ENCODE measurements at places on chromosomes 2 and 18.
A peak's percentile ranks its signal among the peaks of the same experiment; 100 is the strongest.

DNA sequence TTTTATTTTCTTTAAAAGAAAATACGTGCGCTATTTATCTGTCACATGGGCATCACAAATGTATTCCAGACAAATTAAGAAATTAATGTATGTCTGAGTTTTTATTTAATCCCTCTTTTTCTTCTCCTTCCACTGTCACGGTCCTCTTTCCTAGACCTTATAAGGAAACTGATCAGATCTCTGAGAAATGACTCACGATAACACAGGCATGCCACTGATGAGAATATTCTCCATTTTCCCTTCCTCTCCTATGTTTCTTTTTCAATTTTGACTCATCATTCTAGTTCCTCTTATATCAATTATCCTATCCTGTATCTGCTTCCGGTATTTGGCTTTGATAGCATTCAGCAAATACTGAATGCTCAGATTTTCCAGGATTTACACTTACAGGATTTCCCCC lies 121.8 kb downstream of the DSC3 start:
- DNase-seq = no peak

DNA sequence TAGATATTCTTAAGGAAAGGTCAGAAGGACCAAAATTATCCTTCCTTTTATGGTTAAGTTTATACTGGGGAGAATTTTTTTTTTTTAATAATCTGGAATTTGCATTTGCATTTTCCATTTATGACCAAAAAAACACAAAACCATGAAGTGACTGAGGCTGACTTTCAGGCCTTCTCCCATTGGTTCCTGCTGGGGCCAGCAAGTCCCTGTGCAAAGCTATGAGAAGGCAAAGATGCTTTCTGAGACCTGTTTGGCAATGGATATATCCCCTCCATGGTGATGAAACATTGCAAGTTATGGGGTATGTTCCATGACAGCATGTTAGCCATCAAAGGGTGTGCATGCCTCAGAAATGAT lies 60.8 kb downstream of the KIAA2012 start:
- DNase-seq = no peak

GRCh38 chr2:54348646-54349045 lies 92.6 kb upstream of the TSPYL6 start:
- no peak for DNase-seq

- no peak for DNase-seq
Observed at GRCh38 chr2:25664183-25664964, 9.0 kb downstream of the DTNB start.

DNA sequence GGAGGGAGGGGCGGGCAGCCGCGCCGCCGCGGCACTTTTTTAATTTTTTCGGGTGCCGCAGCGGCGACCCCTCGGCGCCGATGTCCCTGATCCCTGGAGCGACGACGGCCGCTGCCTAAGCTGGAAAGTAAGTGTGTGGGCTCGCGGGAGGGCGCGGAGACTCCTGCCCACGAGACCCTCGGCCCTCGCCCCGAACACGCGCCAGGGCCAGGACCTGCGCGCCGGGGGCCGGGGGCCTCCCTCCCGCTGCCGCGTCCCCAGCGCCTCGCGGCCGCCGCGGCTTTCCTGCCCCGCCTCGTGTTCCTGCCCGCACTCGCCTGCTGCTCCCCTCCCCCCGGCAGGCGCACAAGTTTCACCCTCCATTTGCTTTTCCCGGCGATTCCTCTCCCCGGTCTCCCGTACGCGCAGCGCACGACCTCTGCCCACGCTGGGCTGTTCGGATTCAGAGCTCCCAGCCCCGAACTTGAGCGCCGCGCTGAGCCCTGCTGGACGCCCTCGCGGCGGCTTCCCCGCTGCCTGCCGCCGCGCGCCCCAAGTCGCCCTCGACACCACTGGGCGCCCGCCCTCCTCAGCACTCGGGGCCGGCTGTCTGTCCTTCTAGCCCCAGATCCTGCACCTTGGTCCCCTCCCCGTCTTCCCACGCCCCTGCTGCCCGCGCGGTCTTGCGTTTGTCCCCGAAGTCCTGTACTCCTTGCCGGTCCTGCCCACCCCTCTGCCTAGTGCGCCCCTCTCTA lies 507 bp downstream of the PKP4 start:
- DNase-seq = peak; percentile 20

- DNase-seq = no peak
Observed at GRCh38 chr2:178084273-178084672, 11.7 kb upstream of the PDE11A start.

DNA sequence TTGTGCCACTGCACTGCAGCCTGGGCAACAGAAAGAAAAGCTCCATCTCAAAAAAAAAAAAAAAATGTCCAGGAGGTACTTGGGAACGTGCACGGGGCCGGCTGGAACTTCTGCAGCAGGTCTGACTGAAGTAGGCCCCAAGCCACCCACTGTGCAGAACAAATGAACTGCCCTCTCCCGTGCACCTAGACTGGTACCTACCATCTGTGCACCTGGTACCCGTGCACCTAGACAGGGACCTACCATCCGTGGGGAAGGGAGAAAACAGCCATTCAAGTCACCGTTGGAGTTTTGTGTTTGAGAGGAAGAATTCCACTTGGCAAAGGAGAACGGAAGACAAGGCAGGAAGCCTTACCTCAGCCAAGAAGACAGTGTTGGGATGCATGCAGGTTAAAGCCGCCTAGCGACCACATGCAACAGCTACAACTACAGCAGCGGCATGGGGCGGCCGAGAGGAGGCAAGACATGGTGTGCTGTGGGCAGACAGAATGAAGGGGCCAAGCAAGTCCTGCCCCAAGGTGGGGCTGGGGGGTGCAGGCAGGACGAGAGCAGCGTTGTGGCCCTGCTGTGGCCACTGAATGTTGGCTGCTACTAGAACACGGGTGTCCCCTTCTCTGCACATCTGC lies 16.1 kb downstream of the ST3GAL5 start:
- DNase-seq = no peak

DNA sequence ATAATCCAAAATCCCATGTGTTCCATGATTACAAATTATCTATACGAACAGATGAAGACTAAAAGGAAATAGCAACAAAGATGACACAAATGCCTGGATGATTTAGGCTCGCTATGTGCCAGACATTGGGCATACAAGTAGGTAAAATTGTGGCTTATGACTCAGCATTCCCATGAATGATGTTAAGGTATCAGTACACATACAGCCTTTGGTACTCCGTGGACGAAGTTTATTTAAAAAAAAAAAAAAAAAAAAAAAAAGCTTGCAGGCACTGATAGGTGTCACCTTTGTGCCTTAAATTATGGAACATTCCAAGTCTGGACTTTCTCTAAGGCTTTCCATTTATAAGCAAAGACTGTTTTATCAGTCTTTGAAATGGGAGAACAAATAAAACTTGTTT lies 2.7 kb downstream of the CHAC2 start:
- DNase-seq = no peak

GRCh38 chr18:52624702-52625101 lies 284.7 kb downstream of the DCC start:
- DNase-seq = no peak

DNA sequence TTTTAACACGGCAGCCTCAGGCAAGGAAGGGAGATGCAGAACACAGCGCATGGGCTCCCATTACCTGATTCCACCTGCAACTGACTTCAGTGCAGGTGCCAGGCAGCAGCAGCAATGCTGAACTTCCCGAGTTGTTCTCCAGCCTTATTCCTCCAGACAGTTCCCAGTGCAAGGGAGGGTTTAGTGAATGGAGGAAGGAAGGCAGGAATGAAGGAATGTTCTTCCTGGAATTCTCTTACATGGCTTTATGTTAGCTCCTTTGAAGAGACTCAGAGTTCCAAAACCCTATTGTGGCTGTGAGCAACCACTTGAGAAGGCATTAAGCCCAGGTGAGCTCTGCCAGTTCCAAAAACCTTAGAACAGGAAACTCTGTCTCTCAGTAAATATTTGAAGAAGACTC lies 45.5 kb downstream of the SERPINB7 start:
- no peak for DNase-seq

GRCh38 chr2:57850415-57851130 lies 196.0 kb upstream of the VRK2 start:
- DNase-seq = no peak

GRCh38 chr2:188808947-188809355 lies 165.2 kb upstream of the COL3A1 start:
- DNase-seq = no peak

GRCh38 chr2:190746971-190747761 lies 98.3 kb downstream of the NAB1 start:
- no peak for DNase-seq

DNA sequence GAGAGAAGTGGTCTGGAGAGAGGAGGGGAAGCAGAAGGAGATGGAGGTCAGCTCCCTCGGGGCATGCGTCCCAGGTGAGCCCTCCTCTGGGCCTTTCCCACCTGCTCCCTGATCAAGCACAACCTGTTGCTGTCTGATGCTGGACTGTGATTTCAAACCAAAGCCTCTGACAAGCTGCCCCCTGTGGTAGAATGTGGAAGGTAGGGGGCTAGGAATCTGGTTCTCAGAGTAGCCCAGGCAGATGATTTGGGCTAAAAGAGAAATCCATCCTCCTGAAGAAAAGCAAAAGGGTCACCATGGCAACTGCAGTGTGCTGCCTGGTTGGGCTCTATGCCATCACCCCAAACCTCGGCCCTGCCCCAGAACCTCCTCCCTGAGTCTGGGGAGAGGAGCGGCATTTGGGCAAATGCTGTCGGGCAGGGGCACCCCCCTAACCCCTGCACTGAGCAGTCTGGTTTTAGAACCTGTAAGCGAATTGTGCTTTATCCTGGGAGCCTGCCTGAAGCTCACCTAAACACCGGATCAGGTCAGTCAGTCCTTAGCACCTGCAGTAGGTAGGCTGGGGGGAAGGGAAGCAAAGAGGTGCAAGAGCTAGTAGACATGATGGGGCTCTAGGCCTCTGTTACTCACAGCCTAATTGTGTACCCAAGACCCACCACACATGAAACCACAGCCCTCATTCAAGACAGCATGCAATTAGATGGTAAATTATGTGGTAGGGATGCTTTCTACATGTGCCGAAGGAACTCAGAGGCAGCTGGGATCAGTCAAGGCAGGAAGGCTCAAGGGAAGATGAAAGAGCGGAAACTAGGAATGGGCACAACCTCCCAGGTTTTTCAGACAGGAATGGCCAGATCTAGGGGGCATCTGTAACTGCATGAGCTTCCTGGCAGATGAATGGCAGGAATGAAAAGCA lies 83.5 kb downstream of the DNMT3A start:
- DNase-seq = no peak

GRCh38 chr2:21331625-21332370 lies 208.0 kb downstream of the TDRD15 start:
- DNase-seq = no peak

DNA sequence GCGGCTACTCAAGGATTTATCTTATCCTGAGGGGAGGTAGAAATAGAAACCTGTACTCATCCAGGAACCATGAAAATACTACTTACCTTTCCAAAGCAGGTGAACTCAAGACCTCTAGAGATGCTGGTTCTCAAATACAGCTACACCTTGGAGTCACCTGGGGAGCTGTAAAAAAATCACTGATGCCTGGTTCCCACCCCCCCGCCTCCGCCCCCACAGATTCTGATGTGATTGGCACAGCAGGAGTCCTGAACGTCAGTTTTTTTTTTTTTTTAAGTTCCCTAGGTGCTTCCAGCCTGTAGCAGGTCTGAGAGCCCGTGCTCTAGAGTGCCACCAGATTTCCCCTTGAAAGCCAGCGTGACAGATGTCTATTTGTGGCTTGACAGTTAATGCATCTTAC lies 113.6 kb downstream of the MRO start:
- DNase-seq = no peak

- no peak for DNase-seq
Observed at GRCh38 chr2:69718338-69718965, 23.5 kb upstream of the ANXA4 start.

GRCh38 chr2:119692310-119692709 lies 13.3 kb downstream of the TMEM177 start:
- DNase-seq = no peak

DNA sequence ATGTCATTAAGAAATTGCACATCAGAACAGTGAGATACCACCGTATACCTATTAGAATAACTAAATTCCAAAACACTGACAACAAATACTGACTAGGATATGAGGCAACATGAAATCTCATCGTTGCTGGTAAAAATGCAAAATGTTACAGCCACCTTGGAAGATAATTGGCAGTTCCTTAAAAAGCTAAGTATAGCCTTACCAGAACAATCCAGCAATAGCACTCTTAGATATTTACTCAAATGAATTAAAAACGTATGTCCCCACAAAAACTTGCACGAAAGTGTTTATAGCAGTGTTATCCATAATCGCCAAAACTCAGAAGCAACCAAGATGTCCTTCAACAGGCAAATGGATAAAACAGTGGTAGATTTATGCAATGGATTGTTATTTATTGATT lies 241.7 kb downstream of the EPHA4 start:
- no peak for DNase-seq

Measured in stimulated activated CD8-positive, alpha-beta memory T cell treated with anti-CD3 and anti-CD28 coated beads, Interleukin-7, amount 100 ng/mL, for 24 hours (primary cell).